ENCODE measurements at places on chromosomes 4 and X.

DNA sequence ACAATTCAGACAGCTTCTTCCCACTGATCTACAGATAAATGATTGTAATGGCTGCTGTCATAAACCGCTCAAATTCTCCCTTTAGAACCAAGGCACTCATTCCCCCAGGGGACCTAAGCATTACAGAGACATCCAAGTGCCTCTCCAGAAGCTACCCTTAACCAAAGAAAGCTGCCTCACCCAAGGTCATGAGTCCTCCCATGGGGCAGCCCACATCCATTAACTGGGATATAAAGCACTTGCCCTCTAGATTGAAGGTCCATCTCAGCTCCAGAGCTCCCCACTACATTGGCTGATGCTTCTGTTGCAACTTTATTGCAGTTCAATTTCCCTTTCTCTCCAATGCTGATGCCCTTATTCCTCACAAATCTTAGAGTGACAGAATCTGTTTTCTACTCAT lies 40.5 kb upstream of the DCAF8L2 start:
- DNase-seq = no peak

DNA sequence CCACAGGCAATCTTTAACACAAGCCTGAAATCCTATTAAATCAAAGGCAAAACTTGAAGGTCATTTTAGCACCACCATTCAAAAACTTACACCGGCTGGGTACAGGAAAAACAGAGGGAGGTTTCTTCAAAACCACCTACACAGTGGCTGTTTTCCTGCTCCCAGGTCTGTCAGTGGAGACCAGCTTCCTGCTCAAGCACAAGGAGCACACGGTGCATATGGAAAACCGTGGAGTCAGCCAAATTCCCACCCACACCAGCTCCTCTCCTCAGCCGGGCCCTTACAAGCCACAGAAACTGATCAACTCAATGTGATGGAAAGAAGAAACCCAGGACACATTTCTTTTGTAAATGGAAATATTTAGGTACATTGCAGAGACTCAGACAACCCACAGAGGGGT lies 14.3 kb upstream of the FAM241A start:
- no peak for DNase-seq

DNA sequence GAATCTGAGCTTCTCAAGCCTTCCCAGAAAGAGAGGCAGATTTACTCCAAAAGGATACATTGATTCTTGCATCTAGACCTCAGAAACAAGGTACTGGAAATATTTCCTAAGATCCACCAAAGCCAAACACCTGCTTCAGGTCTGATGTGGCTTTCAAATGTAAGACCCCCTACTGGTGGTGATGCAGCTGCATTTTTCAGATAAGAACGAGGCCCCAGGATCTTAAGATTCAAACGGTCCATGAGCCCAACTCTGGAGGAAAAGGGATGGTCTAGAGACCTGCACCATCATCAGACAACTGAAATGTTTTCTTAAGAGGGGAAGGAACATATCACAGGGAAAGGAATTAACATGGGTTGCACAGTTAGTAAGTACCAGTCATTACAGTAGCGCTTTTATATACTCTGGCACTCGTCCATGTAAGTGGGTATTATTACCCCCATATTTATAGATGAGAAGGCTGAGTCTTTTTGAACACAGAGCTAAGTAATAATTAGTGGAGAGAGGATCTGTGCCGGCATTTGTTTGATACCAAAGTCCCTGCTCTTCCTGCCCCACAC lies 73.7 kb downstream of the LEF1 start:
- DNase-seq = no peak

DNA sequence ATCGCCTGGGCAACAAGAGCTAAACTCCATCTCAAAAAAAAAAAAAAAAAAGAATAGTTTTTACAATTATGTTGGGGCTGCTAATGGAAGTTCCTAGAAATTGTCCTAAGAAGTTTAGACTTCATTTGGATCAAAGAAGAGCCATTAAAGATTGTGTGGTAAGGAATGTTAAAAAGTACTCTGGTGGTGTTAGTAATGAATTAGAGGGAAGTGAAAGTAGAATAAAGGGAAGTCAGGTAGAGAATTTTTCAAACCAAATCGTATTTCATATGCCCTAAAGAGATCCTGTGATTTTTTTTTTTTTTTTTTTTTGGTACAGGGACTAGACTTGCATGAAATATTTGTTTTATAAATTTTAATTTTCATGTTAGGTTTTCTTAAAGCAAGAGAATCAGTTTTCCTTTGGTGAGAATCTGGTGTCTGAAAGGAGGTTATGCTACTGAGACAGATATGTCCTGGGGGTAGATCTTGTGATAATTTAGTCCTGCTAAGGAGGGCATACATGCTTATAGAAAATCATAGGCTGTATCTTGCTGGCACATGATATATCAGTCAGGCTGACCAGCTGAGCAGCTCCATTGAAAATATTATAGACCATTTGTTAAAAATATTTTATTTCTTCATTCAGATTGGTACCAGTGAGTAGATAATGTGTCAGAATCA lies 10.7 kb downstream of the SEC24B start:
- no peak for DNase-seq

DNA sequence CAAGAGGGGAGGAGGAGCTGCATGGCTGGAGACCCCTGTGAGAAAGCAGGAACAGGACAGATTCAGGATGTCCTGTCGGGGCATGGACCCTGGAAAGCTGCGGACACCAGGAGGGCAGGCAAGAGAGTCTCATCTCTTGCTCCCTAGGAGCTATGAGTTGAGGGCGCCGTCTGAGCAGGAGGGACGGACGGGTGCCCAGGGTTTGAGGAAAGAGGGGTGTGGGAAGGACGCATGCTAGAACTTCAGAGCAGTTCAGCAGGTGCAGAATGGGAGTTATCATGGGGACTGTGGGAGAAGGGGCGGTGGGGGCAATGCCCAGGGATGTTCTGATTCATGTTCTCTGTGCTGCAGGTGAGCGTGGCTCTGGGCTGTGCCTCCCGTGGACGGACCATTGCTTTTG lies 24.8 kb downstream of the TKTL1 start:
- no peak for DNase-seq

Data from stimulated activated CD4-positive, alpha-beta T cell treated with anti-CD3 and anti-CD28 coated beads, Interleukin-4, amount 100 ng/mL, for 24 hours (primary cell).